ENCODE measurements at places on chromosomes 3 and 15. TPM values are rescaled to one million over a fixed set of nuclear protein-coding genes. Genes with fewer than 3 reads are reported as not detected.

EPHA3 gene
- polyA plus RNA-seq: 13.8 TPM

SOX2 gene
- 0.10 TPM for polyA plus RNA-seq

DUOXA1 gene
- not detected for polyA plus RNA-seq

NECTIN3 gene
- polyA plus RNA-seq: 26.3 TPM

EPHA6 gene
- polyA plus RNA-seq: 0.11 TPM

SAXO2 gene
- 2.2 TPM for polyA plus RNA-seq

DNASE1L3 gene
- 0.86 TPM for polyA plus RNA-seq

UBA7 gene
- 18.3 TPM for polyA plus RNA-seq

DNA sequence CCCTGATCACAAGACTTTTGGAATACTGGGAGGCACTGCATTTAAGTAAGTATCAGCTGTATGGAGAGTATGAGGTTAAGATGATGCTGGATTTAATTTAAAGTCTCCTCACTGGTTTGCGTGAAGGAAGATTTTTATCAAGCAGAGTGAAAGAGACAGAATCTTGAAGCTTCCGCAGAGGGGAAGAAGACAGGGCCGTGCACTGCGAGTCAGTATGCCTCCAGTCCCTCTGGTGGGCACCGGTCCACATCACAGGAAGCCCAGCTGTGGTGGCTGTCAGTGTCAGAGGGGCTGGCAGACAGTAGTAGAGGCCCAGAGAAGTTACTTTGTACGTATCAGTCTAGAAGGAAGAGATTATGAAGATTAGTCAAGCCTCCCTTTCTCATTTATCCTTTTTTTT, 379.0 kb upstream of the TPRG1 start:
- DNase-seq: no peak

- DNase-seq: no peak
Observed at GRCh38 chr3:46093966-46094365, 66.7 kb upstream of the XCR1 start.

DNA sequence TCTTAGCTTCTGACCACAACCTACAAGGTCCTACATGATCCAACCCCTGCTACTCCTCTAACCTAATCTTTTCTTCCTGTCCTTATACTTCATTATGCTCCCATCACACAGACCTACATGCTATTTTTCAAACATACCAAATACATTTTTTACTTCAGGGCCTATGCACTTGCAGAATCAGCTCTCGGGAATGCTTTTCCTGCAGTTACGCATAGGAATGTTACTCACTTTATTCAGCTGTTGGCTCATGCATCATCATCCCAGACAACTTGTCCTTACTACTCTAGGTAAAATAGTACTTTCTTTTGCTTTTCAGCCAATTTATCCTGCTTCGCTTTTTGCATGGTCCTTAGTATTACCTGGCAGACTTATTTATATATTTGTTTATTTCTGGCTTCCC, 105.6 kb downstream of the OXSM start:
- DNase-seq: no peak

DNA sequence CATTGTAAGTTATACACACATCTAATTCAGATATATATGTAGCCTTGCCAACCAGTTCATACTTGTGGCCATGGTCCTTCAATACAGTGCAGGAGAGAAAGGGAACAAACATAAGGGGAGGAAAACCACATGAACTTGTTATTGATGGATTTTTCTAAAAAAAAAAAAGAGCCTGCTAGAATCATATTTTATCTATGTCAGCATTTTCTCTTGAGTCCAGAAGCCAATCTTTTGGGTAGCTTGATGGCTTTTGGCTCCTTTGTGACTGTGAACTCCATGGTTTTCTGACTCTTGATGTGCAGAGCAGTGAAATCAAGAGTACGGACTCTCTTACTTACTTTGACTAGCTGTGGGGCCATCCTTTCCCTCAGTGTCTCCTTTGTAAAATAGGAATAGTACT, 197.4 kb upstream of the DPH6 start:
- DNase-seq: no peak

DNA sequence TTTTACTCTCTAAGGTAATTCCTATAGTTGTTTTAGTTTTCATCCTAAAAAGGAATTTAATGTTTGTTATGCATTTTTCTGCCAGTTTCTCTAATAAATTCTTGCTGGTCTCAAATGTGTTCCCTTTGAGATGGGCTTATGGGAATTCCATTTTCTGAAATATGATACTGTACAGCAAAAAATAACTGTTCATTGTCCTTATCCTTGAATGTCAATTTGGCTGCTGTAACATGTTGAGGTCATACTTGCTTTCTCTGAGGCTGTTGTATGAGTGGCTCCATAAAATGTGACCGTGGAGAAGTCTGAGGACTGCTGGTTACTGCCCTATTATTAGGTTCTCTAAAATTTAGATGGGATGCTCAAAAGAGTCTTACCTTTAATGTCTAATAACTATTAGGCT, 266.5 kb downstream of the ADAMTS17 start:
- peak; percentile 35 for DNase-seq

GRCh38 chr3:114839476-114839875, 307.6 kb downstream of the ZBTB20 start:
- DNase-seq: no peak

DNA sequence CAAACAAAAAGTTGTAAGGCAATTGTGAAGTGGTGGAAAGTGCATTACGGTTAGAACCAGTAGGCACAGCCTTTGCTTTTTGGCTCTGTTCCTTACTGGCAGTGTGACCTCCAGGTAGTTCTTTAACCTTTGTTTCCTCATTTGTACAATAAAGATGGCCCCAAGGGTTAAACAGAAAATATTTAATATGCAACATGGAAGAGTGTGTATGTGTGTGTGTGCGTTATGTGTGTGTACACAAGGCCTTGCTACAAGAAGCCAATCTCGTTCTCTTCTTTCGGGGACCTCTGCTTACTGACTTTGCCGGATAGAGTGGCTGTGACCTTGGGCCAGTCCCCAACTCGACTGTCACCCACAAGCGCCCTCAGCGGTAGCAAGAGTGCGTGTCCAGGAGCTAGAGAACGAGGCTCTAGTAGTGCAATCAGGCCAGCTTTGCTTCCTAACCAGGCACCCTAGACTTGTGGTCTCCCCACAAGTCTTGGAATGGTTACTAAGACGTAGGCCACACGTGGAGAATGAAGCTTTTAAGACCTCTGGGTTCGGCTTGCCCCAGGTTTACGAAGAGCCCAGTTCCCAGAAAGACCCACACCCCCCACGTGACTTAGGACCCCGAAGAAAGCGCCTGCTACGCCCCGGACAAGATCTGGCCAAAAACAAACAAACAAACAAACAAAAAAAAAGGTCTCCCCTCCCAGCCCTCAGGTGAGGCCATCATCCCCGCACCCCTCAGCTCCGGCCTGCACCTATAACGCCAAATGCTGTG, 593 bp downstream of the CIAO2A start:
- DNase-seq: no peak

DNA sequence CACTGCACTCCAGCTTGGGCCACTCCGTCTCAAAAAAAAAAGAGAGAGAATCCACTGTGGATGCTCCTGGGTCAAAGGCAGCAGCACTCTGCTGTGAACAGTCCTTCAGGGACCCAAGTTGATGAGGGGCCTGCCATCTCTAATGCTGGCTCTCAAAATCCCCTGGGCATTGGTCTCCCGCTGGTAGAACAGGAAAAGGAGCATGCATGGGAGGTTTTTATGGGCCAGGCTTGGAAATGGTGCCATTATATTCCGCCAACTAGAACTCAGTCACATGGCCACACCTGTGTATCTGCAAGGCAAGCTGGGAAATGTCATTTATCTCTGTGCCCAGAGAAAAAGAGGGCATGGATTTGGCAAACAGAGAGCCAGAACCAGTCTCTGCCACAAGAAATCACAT, 3.4 kb upstream of the DIS3L start:
- DNase-seq: no peak

GRCh38 chr3:101964861-101965260, 115.5 kb downstream of the NFKBIZ start:
- DNase-seq: no peak
